ENCODE measurements at places on chromosomes 6 and 20. TPM values are rescaled to one million over a fixed set of nuclear protein-coding genes. Genes with fewer than 3 reads are reported as not detected.

DNA sequence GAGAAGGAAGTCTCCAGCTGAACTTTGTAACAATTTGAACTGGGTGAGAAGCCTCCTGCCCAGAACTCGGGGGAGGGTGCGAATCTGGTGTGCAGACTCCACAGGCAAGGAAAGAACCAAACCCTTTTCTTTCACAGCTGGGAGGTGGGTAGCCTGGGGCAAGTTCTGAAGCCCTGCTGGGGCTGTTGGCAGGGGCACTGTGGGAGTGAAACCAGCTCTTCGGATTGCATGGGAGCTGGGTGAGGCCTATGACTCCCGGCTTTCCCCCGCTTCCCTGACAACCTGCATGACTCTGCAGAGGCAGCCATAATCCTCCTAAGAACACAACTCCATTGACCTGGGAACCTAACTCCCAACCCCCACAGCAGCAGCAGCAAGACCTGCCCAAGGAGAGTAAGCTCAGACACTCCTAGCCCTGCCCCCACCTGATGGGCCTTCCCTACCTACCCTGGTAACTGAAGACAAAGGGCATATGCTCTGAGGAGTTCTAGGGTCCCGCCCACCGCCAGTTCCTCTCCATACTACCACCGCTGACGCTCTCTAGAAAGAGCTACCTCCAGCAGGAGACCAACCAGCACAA is 37.5 kb downstream of the SOD2 start:
- no peak overlapping the region for H3K27ac ChIP-seq
- no peak overlapping the region for H3K4me3 ChIP-seq
- H3K27me3 ChIP-seq, result no peaks in the 10 kb centered on the region
- no peak for DNase-seq
- H3K4me1 ChIP-seq, result no peaks in the 10 kb centered on the region
- H3K36me3 ChIP-seq, result no peaks in the 10 kb centered on the region

DNA sequence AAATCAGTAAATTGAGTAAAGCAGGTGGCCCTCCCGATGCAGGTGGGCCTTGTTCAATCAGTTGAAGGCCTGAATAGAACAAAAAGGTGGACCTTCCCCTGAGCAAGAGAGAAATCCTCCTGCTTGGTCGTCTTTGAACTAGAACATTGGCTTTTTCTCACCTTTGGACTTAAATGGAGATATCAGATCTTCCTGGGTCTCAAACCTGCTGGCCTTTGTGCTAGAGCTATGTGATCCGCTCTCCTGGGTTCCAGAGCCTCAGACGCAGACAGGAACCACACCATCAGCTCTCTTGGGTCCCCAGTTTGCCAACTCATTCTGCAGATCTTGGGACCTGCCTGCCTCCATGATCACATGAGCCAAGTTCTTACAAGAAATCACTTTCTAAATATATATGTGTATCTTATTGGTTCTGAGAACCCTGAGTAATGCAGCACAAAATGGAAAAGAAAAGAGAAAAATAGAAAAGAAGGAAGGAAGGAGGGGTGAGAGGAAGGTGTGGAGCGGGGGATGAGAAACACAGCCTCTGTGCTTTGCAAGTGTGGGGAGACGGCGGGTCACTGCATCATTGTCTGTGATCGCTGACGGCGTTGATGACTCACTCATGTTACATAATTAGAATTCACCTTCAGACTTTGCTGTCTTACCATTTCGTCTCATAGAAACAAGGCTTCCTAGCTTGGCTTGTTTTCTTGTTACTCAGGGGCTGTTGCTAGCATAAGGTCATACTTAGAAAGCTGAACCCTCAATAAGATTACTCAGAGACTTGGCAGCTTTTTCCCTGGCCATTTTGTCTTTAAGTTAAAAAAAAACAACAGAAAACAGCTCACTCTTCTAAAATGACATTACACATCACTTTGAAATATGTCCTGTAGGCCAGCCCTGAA is 85.7 kb upstream of the NEDD9 start:
- peak; percentile 24 for DNase-seq
- H3K27me3 ChIP-seq, result no peaks in the 10 kb centered on the region
- peaks cover 4% of the 10 kb centered on the region for H3K36me3 ChIP-seq
- H3K4me1 ChIP-seq, result peaks cover 11% of the 10 kb centered on the region

DNA sequence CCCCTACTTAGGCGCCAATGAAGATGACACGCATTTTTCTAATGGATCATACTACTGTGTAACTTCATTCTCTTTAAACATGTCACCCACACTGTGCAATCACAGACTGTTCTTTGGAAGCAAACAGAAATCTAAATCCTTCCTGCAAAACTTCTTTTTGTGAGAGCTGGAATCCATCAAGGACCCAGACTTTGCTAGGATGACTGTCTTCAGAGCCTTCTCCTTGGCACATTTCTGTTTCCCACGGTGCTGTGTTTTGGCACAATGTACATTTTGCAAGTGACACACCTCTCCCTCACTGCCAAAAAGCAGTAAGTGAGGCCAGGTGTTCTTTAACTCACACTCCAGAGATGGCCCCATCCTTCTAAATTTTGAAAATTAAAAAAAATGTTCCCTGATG is 21.7 kb upstream of the TAGAP start:
- no peak for DNase-seq
- H3K4me1 ChIP-seq, result no peaks in the 10 kb centered on the region
- H3K27me3 ChIP-seq, result no peaks in the 10 kb centered on the region
- no peaks in the 10 kb centered on the region for H3K36me3 ChIP-seq
- H3K27ac ChIP-seq, result no peak overlapping the region
- H3K4me3 ChIP-seq, result no peak overlapping the region

The TMEM200A gene
- polyA plus RNA-seq, result 6.4 TPM

DNA sequence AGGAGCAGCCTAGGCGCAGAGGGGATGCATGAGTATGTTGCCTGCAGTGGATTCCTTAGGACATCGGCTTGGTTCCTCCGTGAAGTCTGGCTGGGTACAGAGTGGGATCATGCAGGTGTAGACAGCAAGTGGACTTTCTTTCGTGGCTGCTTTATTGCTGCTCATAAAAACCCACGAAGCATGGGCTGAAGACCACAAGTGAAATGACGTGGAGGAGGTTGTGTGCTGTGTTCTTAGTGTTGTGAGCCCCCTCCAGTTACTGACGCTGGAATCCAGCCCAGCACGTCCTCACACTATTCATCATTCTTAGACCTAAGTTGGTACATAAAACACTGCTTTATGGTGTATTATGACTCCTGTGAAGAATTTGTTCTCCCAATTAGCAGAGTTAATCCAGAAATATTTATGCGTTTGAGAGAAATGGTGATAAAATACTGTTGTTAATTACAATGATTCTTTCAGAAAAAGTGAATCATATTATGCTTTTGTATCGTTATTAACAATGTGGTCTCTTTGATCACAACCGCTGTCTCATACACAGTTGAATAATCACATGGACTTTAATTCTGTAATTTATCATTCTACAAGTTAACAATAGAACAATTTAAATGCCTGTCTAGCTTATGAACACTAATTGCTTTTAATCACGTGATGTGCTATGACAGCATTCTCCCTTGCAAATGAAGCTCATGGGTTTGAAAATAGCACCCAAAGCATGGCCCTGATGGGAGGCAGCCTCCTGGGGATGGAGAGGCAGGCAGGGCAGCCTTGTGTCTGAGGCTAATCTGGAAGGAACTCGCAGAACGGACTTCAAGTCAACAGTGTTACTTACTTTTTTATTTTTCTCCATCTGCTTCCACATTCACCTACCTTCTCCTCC is 233.9 kb upstream of the SYNDIG1 start:
- DNase-seq, result no peak
- no peaks in the 10 kb centered on the region for H3K4me1 ChIP-seq
- no peak overlapping the region for H3K4me3 ChIP-seq
- no peak overlapping the region for H3K27ac ChIP-seq
- no peaks in the 10 kb centered on the region for H3K36me3 ChIP-seq
- no peaks in the 10 kb centered on the region for H3K27me3 ChIP-seq

GRCh38 chr20:50520222-50520880 is 10.2 kb downstream of the PTPN1 start:
- peaks cover 47% of the 10 kb centered on the region for H3K4me1 ChIP-seq
- peak overlapping the region; percentile 14 for H3K27ac ChIP-seq
- no peaks in the 10 kb centered on the region for H3K27me3 ChIP-seq
- no peak overlapping the region for H3K4me3 ChIP-seq

DNA sequence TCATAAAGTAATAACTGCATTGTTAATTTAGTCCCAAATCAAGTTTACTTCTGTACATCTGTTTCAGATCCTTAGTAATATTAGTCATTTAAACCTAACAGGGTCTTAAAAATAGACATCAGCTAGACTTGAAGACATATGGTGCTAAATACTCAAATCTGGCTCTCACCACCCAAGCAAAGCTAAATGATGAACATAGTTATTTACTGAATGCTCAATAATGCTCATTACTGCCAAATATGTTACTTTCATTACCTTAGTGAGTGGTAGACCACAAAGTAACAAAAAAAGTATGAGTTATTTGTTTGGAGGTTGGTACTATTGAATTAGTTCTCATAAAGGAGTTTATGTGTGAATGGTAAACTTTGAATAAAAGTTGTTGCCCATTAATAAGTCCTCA is 502.1 kb downstream of the PKHD1 start:
- H3K4me3 ChIP-seq, result no peak overlapping the region
- H3K4me1 ChIP-seq, result no peaks in the 10 kb centered on the region
- no peak overlapping the region for H3K27ac ChIP-seq
- H3K36me3 ChIP-seq, result no peaks in the 10 kb centered on the region

DNA sequence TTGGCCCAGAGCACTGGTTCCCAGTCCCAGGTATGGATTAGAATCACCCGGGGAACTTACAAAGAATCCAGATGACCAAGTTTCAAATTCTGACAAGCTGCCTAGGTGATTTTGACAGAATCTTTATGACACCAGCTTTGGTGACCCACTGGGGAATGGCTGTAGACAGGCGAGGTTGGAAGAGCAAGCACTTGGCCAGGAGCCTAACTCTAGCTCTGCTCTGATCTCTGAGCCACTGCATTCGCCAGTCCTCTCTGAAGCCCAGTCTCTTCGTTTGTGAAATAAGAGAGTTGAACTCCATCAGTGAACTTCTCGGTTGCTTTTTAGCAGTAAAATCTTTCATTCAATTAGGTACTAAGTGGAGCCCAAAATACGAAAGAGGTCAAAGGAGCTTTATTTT is 161.2 kb downstream of the VEGFA start:
- no peaks in the 10 kb centered on the region for H3K36me3 ChIP-seq
- H3K4me3 ChIP-seq, result no peak overlapping the region
- H3K27ac ChIP-seq, result no peak overlapping the region
- H3K4me1 ChIP-seq, result peaks cover 4% of the 10 kb centered on the region
- H3K27me3 ChIP-seq, result no peaks in the 10 kb centered on the region

The VNN1 gene
- polyA plus RNA-seq, result 2.2 TPM

DNA sequence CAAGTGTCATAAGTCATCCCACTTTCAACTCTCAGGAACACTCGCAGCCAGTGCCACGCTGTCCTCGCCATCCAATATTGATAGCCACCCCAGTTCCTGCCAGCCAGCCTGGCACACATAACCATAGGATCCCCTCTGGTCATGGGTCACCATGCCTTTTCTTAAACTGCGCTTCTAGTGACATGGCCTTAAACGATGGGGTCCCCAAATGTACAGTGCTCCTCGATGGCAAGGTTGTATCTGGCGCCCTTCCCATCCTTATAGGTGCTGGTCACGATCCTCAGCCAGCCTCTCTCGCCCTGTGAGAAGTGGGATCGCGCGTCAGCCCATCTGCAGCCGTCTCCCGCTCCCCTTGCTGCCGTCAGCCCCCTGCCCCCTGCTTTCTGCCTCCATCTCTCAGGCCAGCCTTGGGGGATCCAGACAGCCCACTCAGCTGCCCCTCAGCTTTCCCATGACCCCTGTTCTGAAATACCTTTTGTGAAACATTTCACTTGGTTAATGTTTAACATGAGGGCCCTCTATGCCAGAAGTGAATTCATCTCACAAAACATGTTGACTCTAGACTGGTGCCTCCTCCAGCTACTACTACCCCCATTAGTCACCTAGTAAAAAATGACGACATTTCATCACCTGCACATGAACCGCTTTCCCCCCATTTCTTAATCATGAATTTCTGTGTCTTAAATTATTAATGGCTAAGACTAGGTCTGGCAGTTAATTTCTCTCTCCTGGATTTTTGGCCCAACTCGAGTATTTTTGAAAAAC is 11.4 kb downstream of the CTSZ start:
- DNase-seq, result peak; percentile 79
- no peak overlapping the region for H3K4me3 ChIP-seq
- H3K36me3 ChIP-seq, result peaks cover 30% of the 10 kb centered on the region
- H3K27me3 ChIP-seq, result no peaks in the 10 kb centered on the region
- H3K27ac ChIP-seq, result no peak overlapping the region
- no peaks in the 10 kb centered on the region for H3K4me1 ChIP-seq

- H3K4me1 ChIP-seq, result no peaks in the 10 kb centered on the region
- no peaks in the 10 kb centered on the region for H3K36me3 ChIP-seq
- H3K4me3 ChIP-seq, result no peak overlapping the region
- no peak for DNase-seq
- H3K27ac ChIP-seq, result no peak overlapping the region
- H3K27me3 ChIP-seq, result no peaks in the 10 kb centered on the region
Observed at GRCh38 chr6:15121443-15121842, 124.4 kb upstream of the JARID2 start.

DNA sequence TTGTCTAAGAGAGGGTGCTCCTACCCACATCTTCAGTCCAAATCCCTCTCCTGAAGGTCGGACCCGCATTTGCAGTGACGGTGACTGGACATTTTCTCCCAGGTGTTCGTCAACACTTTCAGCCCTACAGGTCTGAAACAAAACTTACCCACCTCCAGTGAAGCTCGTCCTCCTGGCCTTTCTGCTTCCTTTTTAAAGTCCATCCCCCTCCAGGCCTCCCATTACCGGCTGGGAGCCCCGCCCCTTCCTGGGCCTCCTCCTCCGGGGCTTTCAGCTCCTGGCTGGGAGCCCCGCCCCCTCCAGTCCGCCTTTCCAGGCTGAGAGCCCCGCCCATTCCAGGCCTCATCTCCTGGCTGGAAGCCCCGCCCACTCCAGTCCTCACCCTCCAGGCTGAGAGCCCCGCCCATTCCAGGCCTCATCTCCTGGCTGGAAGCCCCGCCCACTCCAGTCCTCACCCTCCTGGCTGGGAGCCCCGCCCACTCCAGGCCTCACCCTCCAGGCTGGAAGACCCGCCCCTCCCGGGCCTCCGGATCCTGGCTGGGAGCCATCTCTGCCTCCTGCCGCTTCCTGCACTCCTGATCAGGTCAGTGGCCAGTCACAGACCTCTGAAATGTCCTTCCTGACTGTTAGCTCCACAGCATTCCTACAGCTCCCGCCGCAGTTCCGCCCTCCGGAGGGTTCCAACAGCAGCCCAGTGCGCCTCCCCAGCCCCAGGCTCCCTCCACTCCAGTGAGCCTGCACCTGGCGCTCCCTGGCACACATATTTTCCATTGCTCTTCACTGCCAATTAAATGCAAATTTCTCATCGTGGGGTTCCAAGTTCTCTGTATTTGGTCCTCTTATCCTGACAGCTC is 98.5 kb downstream of the LY86 start:
- DNase-seq, result peak; percentile 74
- no peak overlapping the region for H3K4me3 ChIP-seq
- no peaks in the 10 kb centered on the region for H3K27me3 ChIP-seq
- H3K4me1 ChIP-seq, result peaks cover 13% of the 10 kb centered on the region

The FAM83B gene
- 0.13 TPM for polyA plus RNA-seq

DNA sequence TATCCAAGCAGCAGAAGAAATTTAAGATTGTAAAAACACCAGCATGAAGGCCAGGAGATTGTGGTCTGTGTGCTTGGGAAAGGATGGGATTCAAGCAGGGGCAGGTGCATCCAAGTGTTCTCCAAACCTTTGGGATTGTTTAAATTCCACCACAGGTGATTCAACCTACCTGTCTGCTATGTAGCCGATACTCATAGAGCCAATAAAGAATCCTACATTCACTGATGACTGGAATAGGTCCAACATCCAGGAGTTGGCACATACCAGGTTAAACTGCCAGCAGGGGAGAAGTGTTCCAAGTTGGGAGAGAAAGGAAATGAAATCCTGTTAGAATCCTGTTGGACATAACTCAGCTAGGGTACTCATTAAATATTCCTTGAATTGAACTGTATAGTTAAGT is 2.2 kb downstream of the SLC22A2 start:
- H3K27ac ChIP-seq, result no peak overlapping the region
- H3K4me1 ChIP-seq, result no peaks in the 10 kb centered on the region
- H3K4me3 ChIP-seq, result no peak overlapping the region
- no peak for DNase-seq

Data from lung (tissue), 17 donors.